ENCODE measurements at places on chromosomes 2 and 18.

DNA sequence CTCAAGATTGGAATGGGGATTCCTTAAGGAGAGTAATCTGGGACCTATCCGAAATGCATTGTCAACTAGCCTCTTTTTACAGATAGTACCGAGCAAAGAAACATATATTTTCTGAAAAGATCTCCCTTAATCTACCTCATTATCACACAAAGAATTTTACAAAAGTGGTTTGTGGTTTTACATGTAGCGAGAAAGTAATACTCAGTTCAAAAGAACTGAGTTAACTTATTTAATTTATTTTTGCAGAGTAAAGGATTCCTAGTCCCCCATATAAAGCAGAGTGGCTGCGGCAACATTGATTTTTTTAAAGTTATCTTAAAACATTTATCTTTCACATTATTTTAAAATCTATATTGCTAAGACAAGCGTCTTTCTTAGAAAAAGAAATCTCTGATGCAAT, 15.9 kb upstream of the SOS1 start:
- no peak for DNase-seq

- DNase-seq: no peak
These were observed 81.9 kb upstream of the PKDCC start for GRCh38 chr2:41965909-41966295.

DNA sequence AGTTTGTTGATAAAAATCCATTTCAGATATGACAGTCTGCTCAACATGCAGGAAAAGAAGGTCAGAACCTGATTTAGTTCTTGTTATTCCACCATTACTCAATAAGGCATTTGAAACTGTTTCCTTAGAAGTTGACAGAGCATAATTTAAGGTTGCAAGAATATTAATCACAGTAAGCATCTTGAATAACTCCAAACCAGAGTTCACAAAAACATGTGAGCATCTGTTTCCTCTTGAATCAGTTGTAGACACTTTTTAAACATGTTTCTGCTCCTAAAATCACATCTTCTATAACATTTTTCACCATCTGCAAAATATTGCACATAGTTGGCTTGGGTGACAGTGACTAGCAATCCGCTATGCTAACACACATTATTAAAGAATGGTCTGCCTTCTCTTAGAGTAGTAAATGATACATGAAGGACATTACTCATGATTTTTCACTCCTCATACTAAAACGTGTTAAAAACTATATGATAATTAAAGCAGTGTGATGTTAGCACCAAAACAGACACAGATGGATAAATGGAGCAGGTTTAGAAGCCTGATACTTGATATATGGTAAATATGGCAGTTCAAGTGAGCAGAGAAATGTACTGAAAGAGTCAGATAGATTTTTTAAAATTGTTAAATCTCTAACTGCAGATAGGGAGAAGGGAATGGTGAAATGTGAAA, 30.3 kb downstream of the AKAIN1 start:
- DNase-seq: no peak

GRCh38 chr18:43525169-43525568, 247.9 kb upstream of the SYT4 start:
- DNase-seq: no peak

GRCh38 chr2:8121826-8122513, 559.9 kb upstream of the ID2 start:
- DNase-seq: no peak

GRCh38 chr18:55346961-55347740, 240.8 kb downstream of the TCF4 start:
- DNase-seq: no peak

DNA sequence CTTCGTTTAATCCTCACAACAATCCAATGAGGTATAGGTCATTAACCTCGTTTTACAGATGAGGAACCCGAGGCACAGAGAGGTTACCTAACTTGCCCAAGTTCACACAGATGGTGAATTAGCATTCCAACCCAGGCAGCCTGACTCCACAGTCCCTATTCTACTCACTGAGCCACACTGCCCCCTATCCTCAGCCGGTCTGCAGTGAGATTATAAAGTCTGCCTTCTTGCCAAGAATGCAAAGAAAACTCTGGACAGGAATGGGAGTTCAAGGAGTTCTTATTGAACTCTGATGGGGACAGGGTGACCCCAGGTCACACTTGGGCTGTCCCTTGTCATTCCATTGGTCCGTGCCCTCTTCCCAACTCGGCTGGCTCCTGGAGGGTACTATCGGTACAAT, 118.1 kb upstream of the MSH6 start:
- no peak for DNase-seq

GRCh38 chr2:200613692-200614091, 27.9 kb downstream of the AOX1 start:
- DNase-seq: no peak

DNA sequence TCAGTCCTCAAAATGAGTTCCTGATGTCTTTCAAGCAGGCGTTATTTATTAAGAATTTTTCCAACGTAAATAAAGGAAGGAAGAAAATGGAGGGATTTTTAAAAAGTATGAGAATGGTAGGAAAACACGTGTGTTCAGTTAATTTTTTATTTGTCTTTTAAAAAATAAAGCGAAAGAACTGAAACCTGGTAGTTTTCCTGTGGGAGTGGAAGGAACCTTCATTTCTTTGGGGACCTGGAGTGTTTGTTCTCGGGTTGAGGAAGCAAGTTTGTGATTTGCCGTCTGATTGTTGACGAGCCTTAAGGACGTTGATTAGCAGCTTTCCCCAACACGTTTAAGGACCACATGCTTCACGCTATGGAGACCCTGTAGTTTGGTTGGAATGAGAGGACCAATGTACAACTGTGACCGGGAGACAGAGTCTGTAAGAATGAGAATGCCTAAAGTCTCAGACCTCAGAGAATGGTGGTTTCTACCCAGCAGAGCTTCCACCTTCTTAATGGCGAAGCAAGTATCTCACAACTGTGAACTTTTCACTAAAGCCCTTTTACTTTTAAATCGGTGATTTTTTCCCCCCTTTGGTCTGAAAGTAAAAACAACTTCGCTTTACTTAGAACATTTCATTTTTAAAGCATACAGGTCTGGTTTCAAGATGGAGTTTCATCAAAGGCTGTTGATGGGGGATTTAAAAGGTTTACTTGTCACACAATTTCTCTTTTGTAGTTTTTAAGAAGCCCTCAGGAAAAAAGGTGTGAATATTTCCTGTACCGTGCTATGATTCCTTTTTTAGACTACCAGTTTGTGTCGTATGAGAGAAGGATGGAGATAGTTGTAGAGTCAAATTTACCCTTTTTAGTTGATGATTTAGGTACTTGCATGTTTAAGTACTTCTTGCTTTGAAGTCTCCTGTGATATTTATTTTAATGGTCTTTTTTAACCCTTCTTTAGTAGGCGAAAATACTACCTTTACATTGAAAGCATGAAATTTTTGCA, 1.4 kb downstream of the TTC39C start:
- DNase-seq: no peak

GRCh38 chr18:28108814-28109213, 68.1 kb downstream of the CDH2 start:
- DNase-seq: no peak

DNA sequence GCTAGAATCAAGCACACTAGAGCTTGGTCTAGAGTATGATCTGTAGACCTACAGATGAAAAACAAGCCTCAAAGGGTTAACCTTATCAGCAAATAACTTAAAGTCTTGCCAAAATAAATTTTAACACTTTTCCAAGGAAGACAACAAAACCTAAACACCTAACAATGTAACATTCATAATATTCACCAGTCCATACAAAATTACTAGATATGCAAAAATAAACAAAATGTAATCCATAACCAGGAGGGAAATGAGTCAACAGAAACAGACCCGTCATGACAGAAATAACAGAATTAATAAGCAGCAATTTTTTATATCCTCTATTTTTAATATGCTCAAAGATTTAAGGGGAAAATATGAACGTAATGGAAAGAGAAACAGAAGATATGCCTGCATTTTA, 36.1 kb downstream of the TRAK2 start:
- no peak for DNase-seq

DNA sequence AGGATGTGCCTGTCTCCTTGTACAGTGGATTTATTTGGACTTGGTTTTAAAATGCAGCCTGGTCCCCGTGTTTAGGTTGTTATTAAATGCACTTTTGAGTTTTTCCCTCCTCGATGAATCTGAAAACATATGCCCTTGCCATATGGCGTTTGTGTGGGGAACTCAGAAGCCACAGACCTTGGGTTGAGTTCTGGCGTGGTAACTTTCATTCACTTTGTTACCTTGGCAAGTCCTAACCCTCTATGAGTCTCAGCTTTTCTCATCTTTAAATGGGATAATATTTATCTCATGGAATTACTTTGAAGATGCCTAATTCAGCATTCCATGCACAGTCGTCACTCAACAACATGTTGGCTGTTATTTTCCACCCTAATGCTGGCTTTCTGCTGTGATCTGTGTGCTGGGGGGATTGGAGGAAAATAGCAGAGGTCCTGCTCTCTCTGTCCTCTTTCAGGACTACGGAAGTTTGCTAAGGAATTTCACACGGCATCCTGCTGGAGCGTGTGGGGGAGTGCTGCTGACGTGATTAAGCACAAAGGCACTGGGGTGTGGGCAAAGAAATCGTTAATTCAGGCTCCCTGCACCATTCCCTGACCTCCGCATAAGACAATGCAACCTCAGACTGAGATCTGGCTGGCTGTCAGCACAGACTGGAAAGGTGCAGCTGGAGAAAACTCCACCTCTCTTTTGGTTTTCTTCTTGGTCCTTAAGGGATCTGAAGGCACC, 61.7 kb downstream of the LDLRAD4 start:
- DNase-seq: no peak

- DNase-seq: no peak
These were observed 22.6 kb upstream of the FZD5 start for GRCh38 chr2:207792244-207792785.
